ENCODE measurements at places on chromosomes 5 and 9. TPM values are rescaled to one million over a fixed set of nuclear protein-coding genes. Genes with fewer than 3 reads are reported as not detected.

Gene SLC6A7
- total RNA-seq: not detected

Gene CCL28
- 7.7 TPM for total RNA-seq

Gene ARHGEF39
- 1.2 TPM for total RNA-seq

Gene ORM2
- 3.1 TPM for total RNA-seq

Gene PDGFRB
- 89.3 TPM for total RNA-seq

Gene NR4A3
- 1.7 TPM for total RNA-seq

Gene ANXA2R
- 4.4 TPM for total RNA-seq

Measured in lower lobe of right lung (tissue), 2 donors.